IMR-90 (cell line): ENCODE measurements at places on chromosomes 3 and 15.

- DNase-seq, result peak; percentile 39
Observed at GRCh38 chr15:90957031-90957790, 2.5 kb downstream of the RCCD1 start.

GRCh38 chr3:56157693-56158362 lies 310.4 kb downstream of the ERC2 start:
- DNase-seq, result no peak

GRCh38 chr3:44913868-44914468 lies 39.6 kb downstream of the TGM4 start:
- DNase-seq, result peak; percentile 69

DNA sequence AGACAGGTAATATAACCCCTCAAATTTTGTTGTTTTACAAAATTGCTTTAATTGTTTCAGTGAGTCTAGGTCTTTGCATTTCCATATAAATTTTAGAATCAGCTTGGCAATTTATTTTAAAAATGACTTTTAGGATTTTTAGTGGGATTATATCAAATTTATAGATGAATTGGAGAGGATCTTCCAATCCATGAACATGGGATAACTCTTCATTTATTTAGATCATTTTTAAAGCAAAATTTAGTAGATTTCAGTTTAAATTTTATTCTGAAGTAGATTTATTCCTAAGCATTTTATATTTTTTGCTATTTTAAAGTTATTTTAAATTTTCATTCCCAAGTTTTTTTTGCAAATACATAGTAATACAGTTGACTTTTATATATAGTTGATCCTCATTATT lies 58.1 kb upstream of the THSD4 start:
- no peak for DNase-seq

DNA sequence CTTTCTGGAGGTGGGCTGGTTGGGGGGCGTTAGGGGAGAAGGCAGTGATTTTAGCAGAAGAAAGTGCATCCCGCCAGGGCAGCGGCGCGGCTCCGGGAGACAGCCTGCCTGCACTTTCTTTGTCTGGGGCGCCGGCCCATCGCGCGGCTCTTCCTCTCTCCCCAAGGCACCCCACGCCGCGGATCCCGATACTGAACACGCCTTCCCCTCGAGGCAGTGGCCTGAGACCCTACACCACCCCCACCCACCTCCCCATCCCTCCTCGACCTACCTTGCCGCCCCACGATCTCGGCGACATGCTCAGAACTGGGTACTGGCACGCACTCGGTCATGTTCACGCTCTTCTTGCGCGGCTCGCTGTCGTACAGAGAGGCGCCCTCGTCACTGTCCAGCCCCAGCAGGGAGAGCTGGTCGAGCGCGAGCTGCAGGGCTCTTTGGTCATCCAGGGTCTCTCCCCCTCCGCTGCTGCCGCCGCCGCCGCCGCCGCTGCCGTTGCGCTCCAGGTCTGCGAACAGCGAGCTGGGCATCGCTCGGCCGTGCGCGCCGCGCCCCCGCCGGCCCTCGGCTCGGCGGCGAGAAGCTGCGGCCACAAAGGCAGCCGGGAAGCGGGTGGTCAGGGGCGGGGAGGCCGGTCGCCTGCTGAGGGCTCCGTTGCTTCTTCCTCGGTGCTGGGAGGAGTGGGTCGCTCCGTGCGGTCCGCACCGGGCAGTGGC lies 483 bp downstream of the MEX3B start:
- peak; percentile 54 for DNase-seq

GRCh38 chr3:135034291-135034768 lies 239.3 kb downstream of the EPHB1 start:
- no peak for DNase-seq

DNA sequence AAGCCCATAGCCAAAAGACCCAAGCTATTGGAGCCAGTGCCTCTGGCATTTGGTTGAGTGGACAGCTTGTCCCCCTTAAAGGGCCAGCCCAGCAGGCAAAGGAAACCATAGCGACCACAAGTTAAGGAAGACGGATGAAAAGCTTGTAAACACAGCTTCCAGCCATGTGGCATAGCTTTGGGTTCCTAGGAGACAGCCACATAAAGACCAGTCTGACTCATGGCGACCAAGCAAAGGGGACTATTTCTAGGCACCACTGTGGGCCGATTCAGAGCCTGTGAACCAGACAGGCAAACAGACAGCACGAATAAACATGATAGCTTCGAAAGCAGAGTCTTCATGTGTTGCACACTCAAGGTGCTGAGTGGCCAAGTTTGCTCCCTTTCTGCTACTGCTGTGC lies 30.5 kb upstream of the SRGAP3 start:
- DNase-seq, result peak; percentile 20

- no peak for DNase-seq
Observed at GRCh38 chr3:117572786-117573185, 863.2 kb downstream of the TUSC7 start.

- DNase-seq, result no peak
Observed at GRCh38 chr15:86854176-86854575, 774.5 kb downstream of the AGBL1 start.

GRCh38 chr3:73448761-73449301 lies 175.9 kb downstream of the PDZRN3 start:
- no peak for DNase-seq

GRCh38 chr15:101490408-101490891 lies 943 bp upstream of the PCSK6 start:
- DNase-seq, result no peak

GRCh38 chr3:153180860-153181372 lies 18.9 kb downstream of the RAP2B start:
- DNase-seq, result no peak

- no peak for DNase-seq
Observed at GRCh38 chr3:30082652-30083051, 523.7 kb upstream of the TGFBR2 start.

- DNase-seq, result no peak
Observed at GRCh38 chr15:34768530-34768929, 13.7 kb upstream of the GJD2 start.

DNA sequence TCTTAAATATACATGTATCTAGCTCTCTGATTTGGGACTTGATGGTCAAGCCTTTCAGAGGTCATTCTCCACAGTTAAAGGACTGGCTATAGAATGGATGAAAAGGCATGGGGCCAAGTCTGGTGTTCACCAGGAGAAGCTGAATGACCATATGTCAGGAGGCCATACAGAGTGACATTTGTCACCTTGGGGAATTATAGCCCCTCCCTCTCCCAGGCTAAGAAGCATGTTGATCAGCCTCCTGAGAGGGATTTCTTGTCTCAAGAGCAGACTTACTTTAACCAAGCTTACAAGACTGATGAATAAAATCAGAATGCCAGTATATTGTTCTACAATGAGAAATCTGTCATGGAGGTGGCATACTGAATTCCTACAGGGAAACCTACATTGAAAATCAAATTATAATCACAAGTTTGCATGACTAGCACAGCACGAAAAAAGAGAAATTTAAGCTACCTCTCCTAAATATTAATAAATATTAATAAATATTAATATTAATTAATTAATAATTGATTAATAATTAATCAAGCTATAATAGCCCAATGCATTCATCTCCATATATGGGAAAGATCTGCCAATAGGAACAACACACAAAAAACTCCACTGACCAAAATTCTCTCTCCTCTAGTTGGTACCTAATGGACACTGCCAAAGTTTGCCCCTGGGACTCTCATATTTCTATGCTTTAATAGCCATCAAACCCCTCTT lies 47.3 kb downstream of the ATP8B4 start:
- no peak for DNase-seq

DNA sequence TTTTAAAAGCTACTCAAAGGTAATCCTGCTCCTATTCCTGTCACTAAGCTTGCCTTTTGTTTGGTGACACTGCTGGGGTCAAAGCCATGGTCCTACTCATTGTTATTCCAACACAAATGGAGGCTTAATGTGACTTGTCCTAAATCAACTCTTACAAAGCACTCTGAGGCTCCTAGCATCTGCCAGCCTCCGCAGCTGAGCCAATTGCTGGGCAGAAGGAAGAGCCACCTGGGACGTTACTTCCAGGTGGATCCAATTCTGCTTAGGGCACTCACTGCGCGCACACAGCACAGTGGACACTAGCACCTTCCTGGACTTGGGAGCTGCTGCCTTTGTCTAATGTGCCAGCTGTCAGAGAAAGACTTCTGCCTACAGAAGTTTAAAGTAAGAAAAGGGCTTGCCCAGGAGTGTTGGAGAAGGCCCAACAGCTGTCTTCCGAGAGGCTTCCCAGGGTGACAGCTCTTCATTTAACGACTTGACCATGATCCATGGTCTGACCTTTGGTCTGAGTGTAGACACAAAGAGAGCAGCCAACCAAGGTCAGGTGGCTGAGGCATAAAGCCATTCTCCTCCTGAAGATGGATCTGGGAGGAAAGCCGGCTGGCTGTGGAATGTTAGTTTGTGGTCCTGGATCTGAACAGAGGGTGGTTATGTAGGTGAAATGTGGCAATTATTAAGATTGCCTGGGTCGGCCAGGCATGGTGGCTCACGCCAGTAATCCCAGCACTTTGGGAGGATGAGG lies 102.2 kb downstream of the AQP9 start:
- DNase-seq, result no peak

DNA sequence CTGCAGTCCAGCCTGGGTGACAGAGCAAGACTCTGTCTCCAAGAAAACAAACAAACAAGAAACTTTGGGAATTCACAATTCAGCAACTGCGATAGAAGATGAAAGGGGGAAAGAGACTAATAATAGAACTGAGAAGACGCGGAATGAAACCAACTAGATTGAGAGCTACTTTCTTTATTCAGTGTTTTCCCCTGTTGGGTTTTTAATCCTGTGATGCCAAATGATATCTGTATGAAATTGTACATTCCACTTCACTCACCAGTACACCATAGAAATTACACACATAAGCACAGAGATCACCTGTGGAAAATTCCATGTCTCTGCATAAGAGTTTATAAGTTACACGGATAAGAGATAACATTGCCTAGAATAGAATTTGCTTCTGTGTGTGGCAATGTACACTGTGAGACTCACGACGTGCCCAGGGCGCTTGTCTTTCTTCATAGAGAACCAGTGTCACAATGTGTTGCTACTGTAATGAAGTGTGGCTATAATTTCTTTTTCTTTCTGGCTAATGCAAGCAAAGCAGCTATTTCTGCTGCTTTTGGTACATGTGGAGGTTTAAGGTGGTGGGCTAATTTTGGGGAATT lies 17.7 kb upstream of the CHST2 start:
- DNase-seq, result no peak

DNA sequence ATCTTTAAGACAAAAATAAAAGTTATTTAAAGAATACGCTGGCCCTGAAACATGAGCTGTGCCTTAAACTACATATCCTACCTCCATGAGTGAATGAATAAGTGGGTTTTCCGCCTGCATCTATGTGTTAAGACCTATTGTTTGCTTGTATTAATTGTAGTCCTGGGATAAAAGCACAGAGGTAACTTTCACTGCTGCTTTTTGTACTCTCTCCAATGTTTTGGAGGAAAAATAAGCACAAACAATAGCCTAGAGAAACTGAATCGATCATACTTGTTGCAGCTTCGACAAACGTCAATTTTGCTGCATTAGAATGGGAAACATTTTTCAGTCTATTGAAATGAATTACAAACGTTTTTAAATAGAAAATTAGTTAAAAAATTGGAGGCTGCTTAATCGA lies 1.3 kb upstream of the CTNNB1 start:
- DNase-seq, result no peak

DNA sequence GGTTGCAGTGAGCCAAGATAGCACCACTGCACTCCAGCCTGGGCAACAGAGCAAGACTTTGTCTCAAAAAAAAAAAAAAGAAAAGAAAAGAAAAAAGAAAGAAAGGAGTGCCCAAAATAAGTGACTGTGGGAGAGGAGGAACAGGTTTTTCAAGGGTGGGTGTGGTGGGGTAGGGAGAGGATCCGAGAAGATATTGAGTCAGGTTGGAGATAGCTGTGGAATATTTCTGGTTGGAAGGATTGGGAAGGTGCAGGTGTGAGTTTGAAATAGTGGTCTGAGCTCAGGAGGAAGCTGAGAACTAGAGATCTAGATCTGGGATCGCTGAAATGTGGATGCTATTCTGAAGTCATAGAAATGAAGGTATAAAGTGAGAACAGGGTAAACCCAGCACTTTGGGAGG lies 7.8 kb downstream of the SCAMP2 start:
- no peak for DNase-seq

GRCh38 chr3:95705786-95706418 lies 1108.5 kb upstream of the EPHA6 start:
- DNase-seq, result no peak

DNA sequence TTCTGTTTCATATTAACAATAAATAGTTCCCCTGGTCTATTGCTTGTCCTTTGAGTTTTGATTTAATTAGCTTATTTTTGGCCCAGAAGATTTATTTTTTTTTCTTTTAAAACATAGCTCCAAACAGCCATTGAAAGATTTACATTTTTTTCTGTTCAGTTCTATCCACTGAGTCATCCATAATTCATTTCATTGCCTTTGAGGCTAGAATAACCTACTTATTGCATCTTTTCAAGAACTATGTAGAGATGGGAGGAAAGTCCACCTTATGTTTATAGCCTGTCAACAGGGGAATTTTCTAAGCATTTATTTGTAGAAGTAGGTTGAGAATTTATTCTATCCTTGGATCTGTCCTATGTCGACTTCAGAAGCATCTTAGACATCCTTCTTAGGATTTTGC lies 53.4 kb upstream of the CHD2 start:
- DNase-seq, result peak; percentile 75

DNA sequence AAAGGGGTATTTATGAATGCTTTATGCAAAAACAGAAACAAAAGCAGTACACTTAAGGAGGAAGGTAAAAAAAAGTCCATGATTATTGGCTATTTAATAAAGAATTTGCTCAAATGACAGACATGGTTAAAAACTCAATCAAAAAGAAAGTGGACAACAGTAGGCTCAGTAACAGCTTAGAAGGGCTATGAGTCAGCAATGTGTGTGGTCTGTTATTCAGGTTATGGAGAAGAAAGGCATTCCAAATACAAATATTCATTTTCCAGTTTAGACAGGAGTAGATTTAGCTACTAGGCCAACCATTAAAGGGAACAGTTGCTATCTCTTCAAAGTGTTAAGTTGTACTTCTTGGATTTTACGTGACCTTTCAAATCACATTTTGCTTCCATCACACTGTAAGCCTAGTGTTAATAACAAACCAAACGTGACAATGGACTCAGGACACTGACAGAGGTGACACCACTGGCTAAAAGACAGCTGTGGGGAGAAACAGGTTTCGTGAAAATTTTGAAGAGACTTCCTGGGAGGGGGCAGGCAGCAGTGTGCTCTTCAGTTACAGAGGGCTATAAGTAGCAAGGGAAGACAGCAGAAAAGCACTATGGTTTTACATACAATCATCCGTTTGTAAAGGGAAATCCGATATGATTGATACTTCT lies 41.7 kb upstream of the MYO5C start:
- DNase-seq, result peak; percentile 77

DNA sequence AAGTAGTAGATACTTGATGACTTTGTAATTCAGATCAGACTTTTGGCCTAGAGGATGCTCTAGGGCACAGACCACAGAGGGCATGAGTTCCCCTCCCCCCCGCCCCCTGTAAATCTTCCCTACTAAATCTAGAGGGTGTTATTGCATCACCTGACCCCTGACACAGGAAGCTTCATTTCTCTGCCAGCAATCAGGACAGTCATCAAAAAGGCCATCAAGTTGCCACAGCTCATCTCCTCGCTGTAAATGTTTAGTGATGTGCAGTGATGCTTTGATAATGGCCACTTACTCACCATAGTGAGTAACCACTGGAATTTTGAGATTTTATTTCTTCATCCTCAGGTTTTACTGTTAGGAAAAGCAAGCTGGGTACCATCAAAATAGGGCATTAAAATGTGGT lies 289.2 kb upstream of the CHRM5 start:
- DNase-seq, result no peak
